KG1 (cell line): ENCODE measurements at places on chromosomes 7 and 10.

DNA sequence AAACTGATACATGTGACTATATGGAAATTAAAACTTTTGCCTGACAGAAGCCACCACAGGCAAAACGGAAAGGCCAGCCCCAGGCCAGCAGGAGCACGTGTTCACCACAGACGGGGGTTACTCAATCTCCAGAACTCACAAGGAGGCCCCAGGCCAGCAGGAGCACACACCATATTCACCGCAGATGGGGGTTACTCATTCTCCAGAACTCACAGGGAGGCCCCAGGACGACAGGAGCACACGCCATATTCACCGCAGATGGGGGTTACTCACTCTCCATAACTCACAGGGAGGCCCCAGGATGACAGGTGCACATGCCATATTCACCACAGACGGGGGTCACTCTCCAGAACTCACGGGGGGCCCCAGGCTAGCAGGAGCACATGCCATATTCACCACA lies 61.5 kb downstream of the NKX6-2 start:
- no peak for DNase-seq

GRCh38 chr10:130485236-130485957 lies 349.2 kb downstream of the GLRX3 start:
- DNase-seq: no peak

- DNase-seq: no peak
Measured at GRCh38 chr10:30775779-30776591, 146.4 kb upstream of the LYZL2 start.

GRCh38 chr10:45553155-45553554 lies 119.4 kb downstream of the ZFAND4 start:
- DNase-seq: no peak

DNA sequence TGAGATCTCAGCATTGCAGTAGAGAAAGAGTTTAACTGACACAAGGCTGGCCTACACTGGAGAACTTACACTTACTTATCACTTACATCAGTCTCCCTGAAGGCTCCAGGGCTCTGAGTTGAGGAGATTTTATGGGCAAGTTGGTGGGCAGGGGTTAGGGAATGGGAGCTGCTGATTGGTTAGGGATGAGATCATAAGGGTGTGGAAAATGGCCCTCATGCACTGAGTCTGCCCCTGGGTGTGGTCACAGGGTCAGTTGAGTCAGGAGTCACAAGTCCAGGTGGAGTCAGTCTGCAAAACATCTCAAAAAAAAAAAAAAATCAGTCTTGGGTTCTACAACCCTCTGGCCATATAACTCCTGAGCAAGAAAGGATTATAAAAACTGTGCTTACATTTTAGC lies 60.5 kb downstream of the PPP1R17 start:
- DNase-seq: no peak

DNA sequence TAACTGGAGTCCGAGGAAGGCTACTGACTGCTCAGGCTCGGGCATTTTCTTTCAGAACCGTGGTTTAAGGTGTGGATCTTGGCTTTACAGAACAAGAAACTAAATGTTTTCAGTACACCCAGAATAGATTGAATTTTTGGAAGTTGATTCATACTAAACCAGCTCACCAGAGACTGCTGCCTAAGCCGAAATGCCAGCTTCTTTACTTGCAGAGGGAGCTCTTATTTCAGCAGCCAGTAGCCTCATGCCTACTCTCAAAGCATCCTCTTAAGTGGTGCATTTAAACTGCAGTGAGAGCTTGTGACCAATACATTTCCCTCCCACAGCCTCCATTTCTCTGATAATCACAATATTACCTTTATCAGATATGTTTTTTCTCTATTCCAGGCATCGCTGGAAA lies 615.1 kb downstream of the SUGCT start:
- no peak for DNase-seq

- DNase-seq: no peak
Measured at GRCh38 chr10:62136931-62137330, 131.7 kb downstream of the RTKN2 start.

- DNase-seq: no peak
Measured at GRCh38 chr7:124059375-124059774, 26.5 kb upstream of the TMEM229A start.

DNA sequence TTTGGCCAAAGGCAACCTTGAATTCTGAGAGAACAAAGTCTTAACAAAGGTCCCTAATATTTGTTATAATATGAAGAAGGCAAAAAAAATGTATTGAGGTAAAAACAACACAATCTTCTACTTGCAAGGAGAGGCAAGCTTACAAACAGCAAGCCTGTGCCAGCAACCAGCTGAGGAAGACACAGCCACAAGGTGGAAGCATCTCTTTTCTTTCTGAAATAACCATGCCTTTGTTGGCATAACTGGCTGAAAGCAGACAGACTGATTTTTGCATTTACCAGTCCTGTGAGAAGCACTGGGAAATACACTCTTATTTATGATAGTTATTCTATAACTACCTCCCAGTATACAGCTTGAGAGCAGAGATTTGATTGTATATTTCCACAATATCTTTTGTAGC lies 292.0 kb downstream of the PHTF2 start:
- DNase-seq: no peak
